ENCODE measurements at places on chromosomes 7 and 10.

DNA sequence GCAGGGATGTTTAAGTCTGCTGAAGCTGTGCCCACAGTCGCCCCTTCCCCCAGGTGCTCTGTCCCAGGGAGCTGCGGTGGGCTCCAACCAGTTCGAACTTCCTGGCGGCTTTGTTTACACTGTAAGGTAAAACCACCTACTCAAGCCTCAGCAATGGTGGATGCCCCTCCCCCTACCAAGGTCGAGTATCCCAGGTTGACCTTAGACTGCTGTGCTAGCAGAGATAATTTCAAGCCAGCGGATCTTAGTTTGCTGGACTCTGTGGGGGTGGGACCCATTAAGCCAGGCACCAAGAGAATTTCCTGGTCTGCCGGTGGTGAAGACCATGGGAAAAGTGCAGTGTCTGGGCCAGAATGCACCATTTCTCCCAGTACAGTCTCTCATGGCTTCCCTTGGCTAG, 56.0 kb downstream of the CCDC7 start:
- DNase-seq, result no peak

DNA sequence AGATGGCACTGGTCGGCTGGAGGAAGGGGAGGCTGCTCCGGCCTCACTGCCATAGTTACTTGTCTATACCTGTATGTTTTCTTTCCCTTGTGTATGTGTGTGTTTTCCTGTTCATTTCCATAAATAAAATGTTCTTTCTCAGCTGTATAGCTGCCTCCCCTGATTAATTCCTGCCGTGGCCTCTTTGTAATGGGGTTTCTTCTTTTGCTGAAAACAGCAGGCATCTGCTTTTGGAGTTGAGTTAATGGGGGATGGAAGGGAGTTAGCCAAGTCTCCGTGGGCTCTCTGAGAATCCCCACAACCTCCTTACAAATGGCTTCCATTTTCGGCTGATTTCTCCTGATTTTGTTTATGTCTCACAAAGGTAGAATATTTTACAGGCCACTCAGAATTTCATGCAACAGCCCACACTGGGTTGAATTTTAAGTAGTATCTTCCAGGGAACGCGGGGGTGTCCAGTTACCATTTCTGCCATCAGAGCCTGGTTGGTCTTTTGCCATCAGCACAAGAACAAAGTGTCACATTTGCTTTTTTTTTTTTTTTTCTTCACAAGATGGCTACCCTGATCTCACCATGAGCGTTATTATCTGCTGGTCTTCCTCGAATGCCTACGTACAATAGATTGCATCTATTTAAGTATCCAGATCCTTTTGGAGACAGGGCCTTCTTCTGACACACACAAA, 88.1 kb upstream of the NRP1 start:
- DNase-seq, result no peak

GRCh38 chr10:50585921-50586739, 37.6 kb downstream of the SGMS1 start:
- DNase-seq, result peak; percentile 28

GRCh38 chr7:103598326-103598905, 152.4 kb upstream of the SLC26A5 start:
- no peak for DNase-seq

DNA sequence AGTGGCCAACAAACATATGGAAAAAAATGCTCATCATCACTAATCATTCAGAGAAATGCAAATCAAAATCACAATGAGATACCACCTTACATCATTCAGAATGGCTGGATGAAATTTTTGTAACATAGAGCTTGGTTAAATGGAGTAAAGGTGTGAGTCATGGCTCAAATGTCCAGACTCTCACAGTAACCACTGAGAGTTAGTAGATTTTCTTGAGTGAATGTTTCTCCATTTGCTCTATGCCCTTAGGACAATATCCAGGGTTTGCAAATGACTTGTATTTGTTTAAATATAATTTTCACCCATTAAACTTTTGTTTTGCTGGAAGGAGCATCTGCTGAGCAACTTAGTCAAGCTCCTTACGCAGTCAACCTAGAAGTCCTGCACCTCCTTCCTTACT, 967.2 kb downstream of the XPNPEP1 start:
- DNase-seq, result no peak

GRCh38 chr7:25360451-25360850, 132.2 kb upstream of the NPVF start:
- DNase-seq, result no peak

GRCh38 chr7:83739527-83739926, 90.6 kb upstream of the SEMA3E start:
- no peak for DNase-seq

DNA sequence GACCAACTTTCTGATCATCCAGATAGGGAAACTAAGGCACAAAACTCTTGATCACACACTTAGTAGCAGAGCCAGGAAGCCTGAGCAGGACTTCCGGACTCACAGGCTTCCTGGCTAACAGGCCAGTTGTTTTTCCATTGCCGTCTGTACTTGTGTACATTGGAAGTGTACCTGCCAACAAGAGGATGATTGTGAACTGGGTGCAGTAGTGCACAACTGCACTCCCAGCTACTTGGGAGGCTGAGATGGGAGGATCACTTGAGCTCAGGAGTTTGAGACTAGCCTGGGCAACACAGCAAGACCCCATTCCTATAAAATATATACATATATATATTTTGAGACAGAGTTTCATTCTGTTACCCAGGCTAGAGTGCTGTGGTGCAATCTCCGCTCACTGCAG, 35.2 kb upstream of the OTUD1 start:
- DNase-seq, result no peak

DNA sequence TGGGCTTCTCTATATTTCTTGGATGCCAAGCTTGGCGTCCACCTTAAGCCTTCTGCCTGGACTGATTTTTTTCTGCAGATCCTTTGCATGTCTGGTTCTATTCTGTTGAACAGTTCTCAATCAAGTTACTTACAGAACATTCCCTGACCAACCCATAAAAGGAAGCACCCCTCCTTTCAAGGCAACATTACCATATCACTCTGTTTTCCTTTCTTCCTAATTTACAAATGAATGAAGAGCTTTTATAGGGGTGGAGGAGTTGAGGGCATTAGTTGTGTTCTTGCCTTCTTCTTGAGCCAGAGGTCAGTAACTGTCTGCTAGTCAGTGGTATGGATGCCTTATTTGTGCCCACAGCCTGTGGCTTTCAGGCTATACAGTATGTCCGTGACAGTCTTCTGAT, 361.0 kb downstream of the PHTF2 start:
- DNase-seq, result no peak

GRCh38 chr7:33495207-33495606, 365.8 kb downstream of the BBS9 start:
- no peak for DNase-seq

GRCh38 chr10:101373063-101373462, 19.1 kb downstream of the BTRC start:
- DNase-seq, result no peak

DNA sequence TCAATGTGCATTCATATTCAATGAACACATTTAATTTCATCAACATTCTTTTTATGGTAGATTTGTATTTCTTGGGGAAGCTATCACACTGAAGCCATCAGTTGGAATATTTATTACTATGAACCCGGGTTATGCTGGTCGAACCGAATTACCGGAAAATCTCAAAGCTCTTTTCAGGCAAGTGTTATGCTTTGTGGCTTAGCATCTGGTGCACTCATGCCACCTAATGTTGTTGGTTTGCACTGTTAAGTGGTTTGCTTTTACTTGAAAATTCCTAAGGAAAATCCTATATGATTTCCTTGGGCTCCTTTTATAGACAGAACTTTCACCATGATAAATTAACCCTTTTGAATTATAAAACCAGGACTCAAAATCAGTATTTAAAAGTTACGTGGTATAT, 147.9 kb downstream of the DNAH11 start:
- no peak for DNase-seq

DNA sequence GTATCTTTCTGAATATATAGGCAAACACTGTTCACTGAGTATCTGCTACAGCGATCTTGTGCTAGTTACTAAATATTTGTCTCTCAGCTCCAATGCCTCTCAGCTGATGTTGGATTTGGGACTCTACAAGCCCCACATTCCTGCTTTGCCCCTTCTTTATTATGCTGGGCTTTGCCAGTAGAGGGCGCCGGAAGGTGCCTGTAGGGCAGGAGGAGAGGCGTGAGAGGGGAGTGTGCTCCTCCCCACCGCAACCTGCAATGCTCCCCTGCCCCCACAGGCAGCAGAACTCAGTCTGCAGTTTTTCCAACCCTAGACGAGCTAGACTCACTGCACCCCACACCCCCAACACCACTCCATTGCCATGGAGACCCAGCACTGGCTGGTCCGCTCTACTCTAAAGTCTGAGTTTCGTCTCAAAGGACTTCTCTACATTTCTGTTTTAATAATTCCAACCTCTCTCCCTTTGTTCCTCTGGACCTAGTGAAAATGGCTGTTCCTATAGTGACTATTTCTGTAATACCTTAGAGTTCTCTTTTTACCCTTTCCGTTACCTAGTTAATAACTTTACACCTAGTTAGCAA, 337.6 kb downstream of the CCSER2 start:
- no peak for DNase-seq

DNA sequence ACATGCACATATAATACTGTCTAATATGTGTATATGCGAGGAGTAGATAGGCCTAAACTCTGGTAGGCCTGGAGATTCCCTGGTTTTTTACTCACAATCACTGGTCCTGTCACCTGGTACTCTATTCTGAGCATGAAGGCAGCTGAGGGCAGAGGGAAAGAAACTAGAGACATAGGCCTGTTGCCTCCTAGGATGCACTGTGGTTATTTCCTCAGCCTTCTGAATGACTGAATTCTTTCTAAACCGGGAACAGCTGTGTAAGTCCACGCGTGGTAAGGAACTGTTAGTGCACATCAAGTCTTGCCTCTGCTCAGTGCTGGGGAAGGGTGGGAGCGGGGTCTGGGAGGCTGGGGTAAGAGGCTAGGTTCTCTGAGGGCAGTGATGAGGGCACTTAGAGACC, 7.7 kb downstream of the KAZALD1 start:
- DNase-seq, result no peak

DNA sequence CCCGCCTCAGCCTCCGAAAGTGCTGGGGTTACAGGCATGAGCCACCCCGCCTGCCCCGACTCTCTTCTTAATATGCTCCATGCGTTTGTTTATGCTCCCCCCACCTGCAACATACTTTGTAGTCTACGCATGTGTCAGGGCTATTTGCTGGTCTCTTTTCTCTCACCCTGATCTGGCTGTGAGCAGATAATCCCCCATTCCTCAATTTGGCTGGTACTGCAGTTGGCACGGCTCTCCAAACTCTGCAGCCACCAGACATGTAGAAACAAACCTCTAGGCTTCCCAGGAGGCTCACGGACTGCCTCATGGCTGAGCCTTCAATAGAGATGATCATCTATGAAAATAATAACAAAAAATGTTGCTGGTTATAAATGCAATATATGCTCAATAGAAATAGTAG, 540.3 kb upstream of the GALNT17 start:
- DNase-seq, result no peak

- DNase-seq, result no peak
Measured at GRCh38 chr7:67550801-67551436, 554.3 kb downstream of the TYW1 start.

DNA sequence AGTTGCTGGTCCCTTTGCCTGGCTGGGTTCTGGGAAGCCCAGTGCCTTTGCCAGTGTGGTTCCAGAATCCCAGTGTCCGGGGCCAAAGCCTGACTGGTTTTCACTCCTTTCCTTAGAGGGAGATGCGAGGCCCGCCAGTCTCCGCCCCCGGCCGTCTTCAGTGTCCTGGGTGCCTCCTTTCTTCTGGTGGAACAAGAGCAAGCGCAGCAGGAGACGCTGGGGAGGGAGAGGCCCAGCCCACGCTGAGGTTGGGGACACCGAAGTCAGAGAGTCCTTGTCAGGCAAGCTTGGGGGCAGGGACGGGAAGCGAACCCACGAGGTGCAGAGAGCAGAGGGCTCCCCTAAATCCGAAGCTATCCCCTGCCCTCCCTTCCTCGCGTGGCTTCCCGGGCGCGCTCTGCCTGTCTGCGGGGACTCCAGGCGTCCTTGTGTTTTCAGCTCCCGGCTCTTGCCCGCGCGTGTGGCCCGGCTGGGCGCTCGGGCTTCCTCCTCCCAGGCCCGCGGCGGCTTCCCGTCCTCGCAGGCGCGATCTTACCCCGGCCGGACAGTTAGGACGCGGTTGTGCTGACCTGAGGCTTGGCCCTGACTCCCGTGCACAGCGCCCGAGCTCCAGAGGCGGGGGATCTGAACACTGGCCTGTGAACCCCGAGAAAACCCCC, 60.6 kb upstream of the UBE3C start:
- DNase-seq, result no peak

- DNase-seq, result no peak
Measured at GRCh38 chr7:128841921-128842673, 11.9 kb downstream of the FLNC start.
